ENCODE measurements at places on chromosomes 1 and 21.
A peak's percentile ranks its signal among the peaks of the same experiment; 100 is the strongest.

DNA sequence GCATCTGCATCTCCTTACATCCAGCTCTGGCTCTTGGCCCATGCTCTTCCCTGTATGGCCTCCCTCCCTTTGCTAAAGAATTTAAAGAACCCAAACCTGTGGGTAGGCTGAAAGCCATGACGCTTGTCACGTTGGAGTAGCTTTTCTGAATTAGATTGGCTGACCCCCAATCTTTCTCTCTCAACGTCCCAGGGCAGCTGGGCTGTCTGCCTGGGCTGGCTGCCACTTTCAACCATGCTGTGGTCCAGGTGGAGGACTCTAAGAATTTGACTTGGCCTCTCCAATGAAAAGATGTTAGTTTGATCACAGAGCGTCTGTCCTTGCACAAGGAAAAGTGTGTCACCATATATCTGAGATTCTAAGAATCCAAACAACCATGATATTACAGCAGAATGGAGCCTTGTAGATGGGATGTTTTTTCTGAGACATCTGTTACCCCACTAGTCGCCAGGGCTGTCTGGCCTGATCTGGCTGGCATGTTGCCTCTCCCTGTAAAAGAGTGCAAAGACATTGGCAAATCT lies 6.5 kb upstream of the IGSF3 start:
- no peak for DNase-seq

DNA sequence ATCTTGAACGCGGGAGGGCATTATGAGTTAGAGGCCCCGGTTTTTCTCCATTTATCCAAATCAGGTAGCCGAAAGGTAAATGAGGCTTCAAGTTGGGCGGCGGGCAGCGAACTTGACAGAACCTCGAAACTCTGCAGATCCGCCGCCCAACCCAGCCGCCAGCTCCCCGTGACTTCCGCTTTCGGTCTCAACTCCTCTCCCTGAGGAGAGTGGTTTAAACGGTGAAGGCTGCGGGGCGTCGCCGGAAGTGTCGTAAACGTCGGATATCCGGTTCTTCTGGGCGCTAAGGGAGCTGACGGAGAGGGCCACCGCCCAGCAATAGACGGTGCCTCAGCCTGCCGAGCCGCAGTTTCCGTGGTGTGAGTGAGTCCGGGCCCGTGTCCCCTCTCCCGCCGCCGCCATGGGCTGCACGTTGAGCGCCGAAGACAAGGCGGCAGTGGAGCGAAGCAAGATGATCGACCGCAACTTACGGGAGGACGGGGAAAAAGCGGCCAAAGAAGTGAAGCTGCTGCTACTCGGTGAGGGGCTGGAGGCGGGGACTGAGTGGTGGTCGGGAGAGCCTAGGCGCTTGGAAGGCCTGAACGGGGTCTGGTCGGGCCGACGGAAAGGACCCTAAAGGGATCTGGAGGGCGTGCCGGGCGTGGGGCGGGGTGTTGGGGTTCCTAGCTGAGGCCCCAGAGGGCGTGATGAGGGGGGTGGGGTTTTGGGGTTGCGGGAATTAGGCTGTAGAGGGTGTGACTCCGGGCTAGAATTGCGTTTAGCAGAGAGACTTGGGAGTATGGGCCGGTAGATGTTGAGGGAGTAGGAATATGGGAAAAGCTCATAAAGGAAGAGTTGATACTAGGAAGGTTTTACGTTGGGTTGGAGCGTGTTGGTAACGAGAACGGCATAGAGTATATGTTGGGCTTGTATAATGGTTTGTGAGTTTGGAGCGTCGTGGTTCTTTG lies at the start of gene GNAI3:
Gene GNAI3, plus strand, starts transcription at position 295 of the 947 bp plus-strand sequence. Its CDS starts 106 bp downstream, at position 401.
- DNase-seq, result peak; percentile 93

- DNase-seq, result no peak
Observed at GRCh38 chr1:113761937-113762336, 2.7 kb upstream of the PHTF1 start.

DNA sequence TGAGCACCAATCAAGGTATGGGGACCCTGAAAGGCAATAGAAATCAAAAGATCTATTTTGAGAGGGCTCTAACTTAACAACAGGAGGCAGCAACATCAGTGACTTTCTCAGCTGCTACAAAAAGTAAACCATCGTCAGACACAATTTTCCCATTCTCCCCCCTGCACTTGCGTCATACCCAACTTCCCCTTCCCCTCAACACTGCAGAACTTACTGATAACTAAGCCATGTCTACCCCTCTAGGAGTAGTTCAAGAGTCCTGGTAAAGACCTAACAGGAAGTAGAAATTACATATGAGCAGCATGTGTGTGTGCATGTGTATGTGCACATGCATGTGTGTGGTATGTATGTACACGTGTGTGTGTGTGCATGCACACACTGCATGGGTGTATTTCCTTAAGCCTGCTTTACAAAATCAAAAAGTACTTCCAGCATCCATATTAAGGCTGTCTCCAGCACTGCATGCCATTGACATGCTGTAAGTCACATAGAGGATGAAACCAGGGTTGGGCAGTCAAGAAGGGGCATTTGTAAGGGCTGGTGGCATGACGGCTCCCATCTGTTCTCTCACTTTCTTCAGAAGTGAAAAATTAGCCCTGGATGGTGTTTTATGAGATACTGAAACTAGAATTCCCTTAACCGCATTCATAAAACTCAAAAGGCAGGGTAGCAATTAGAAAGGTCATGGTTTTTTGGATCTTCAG lies 460.1 kb upstream of the RUNX1 start:
- DNase-seq, result peak; percentile 67

DNA sequence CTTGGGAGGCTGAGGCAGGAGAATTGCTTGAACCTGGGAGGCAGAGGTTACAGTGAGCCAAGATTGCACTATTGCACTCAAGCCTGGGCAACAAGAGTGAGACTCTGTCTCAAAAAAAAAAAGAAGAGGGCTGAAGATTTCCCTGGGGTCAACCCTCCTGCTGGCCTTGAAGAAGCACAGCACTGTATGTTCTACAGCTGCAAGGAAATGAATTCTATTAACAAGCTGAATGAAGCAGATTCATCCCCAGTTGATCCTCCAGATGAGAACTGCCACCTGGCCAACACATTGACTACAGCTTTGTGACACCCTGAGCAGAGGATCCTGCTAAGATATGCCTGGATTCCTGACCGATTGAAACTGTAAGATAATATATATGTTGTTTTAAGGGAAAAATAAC lies 129.5 kb downstream of the ADSS2 start:
- no peak for DNase-seq

- DNase-seq, result no peak
Observed at GRCh38 chr1:110243574-110243973, 33.5 kb downstream of the KCNC4 start.

Measured in AML-193 (cell line).